ENCODE measurements at places on chromosomes 3 and 15.
A peak's percentile ranks its signal among the peaks of the same experiment; 100 is the strongest.

DNA sequence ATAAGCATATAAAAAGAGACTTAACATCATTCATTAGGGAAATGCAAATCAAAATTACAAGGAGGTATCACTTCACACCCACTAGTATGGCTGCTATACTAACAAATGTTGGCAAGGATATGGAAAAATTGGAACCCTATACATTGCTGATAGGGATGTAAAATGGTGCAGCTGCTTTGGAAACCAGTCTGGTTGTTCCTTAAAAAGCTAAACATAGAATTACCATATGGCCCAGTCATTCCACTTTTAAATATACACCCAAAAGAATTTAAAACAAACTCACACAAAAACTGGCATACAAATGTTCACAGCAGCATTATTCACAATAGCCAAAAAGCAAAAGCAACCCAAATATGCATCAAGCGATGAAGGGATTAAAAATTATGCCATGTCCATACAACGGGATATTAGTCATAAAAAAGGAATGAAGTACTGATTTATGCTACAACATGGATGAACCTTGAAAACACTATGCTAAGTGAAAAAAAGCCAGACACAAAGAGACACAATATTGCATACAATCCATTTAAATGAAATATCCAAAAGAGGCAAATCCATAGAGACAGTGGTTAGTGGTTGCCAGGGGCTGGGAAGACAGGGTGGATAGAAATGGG, 118.3 kb downstream of the OSBPL10 start:
- DNase-seq, result peak; percentile 60

- DNase-seq, result peak; percentile 18
Measured at GRCh38 chr15:89664441-89665350, 9.4 kb upstream of the KIF7 start.

- DNase-seq, result peak; percentile 55
Measured at GRCh38 chr3:197417441-197417840, 119.0 kb upstream of the DLG1 start.

DNA sequence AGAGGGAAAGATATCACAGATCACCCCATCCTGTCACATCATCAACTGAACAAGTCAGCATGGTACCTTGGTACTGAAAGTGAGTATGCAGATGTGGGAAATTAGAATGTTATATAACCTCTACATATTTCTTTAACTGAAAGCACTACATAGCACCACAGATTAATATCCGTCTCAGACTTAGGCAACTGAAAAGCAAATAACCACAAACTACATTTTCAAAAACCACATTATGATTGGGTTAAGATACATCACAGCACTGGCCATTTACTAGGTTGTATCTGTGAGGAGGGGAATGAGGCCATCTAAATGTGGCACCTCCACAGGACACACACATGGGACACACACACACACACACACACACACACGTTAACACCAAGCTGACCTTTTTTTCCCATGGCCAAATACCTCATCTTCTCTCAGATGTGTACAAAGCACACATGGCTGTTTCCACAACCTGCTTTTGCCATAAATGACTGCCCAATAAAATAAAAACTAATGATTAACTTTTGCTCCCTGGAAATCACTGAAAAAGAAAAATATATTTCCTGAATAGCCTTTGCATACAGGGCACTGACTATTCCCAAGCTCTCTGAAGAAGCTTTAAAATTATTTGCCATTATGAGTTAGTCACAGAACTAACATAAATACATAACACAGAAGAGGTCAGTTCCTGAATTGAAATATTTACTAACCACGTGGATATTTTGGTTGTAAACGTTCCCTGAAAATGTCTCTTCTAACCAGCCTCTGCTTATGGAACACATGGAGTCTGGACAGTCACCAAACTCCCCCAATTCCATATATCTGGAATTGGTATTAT, 60.1 kb downstream of the SUMF1 start:
- no peak for DNase-seq

GRCh38 chr15:55106155-55106554, 90.6 kb downstream of the RSL24D1 start:
- no peak for DNase-seq

GRCh38 chr3:114727373-114727772, 419.7 kb downstream of the ZBTB20 start:
- DNase-seq, result no peak

DNA sequence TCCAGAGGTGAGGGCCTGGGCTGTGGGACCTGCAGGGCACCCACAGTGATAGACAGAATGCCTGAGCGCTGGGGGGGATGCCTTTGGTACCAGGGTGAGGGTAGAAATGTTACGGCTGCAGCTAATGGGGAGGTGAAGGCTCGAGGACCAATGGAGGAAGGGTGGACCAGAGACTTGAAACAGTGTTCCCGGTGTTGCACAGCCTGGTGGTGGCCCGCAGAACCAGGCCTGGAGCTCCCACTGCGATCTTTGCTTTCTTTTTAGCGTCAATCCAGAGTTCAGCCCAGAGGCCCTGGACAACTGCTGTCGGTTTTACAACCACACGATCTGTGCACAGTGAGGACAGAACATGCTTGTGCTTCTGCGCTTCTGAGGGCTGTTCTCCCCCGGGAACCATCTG, 36.8 kb upstream of the PDE8A start:
- DNase-seq, result no peak

DNA sequence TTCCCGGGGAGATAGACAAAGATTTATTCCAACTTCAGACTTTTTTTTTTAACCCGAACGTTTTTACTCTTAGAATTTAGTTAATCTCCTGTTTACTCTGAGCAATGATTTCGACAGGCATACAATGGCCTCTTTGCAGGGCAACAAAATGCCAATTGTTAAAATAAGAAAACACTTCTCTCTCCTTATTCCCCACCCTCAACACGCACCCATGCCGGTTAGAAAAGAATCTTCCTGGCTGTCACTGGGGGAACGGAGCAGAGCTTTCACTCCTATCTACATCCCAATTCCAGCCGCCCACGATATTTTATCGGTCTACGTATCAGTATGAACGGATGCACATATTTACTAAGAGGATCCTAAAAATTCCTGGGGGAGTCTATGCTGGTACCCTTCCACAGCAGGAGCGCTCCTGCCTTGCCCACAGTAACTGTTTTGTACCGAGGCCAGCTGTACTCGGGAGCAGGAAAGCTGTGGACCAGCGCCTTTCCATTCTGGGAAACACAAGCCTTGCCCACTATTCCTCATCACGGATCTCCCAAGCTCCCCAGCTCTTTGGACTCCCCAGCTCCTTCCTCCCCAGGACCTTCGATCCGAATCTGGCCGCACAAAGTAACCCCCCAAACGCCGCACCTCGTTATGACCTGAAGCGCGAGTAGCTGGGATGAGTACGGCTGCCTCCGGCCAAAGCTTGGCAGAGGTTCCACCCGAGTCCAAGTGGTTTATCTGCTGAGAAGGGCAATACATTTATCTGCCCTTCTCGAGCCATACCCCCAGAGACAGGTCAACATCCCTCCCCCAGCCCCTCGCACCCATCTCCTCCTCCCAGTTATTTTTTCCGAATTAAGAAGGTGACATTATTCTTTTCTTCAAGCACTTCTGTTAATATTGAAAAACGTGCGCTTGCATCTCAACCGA, 2.2 kb upstream of the FOXB1 start:
- no peak for DNase-seq

GRCh38 chr3:192858849-192859585, 58.6 kb downstream of the MB21D2 start:
- DNase-seq, result no peak

- DNase-seq, result peak; percentile 28
Measured at GRCh38 chr3:114454551-114455251, 160.9 kb downstream of the TIGIT start.

DNA sequence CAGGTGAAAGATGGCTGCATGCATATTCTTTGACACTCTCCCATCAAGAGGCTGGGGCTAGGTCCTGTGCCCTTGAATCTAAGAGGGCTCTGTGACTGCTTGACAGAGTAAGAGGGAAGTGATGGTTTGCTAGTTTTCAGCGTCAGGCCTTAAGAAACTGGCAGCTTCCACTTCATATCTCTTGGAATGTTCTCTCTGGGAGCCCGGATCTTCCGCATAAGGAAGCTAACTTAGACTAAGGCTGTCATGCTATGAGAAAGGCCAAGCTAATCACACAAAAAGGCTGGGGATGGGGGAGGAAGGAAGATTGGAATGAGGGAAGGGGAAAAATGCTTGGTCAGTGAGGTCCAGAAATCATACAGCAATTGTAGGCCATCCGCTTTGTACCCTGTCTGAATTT, 50.0 kb downstream of the MB21D2 start:
- peak; percentile 53 for DNase-seq

GRCh38 chr3:180421721-180422120, 180.2 kb upstream of the TTC14 start:
- DNase-seq, result peak; percentile 53

DNA sequence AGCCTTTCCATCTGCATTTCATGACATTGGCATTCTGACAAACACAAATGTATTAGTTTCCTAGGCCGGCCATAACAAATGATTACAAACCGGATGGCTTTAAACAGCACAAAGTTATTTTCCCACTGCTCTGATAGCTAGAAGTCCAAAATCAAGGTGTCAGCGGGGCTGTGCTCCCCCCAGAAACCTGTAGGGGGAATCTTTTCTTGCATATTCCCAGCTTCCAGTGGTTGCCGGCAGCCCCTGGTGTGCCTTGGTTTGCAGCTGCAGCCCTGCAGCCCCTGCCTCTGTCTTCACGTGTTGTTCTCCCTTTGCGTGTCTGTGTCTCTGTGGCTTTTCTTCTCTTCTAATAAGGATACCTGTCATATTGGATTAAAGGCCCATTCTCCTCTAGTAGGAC, 79.0 kb upstream of the CDV3 start:
- peak; percentile 43 for DNase-seq

DNA sequence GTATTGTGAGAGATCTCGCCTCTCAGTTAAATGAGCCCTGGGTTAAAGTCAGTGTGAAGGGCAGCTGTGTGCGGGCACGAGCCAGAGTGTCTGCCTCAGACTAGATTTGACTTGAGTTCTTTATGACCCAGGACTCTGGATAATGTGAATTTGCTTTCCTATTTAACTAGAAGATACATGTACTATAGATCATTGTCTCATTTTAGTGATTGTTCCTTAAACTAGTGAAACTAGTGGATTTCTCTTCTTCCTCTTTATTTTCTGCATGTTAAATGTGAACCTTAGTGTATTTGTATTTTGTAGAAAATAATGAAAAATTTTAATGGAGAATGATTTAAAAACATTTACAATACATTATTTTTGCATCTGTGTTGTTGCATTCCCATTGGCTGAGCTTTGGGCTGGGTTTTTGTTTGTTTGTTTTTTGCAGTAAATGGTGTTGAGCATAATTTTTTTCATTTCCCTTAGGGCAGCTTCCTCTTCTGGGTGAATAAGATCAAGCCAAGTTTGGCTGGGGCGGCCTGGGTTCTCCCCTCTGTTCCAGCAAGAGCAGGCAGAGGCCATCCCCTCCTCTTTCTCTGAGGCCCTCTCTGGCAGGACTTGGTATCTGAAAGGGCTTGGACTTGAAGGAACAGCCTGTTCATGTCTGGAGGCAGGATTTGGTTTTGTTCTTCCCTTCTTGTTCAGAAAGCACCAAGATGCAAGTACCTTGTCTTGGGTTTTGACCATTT, 15.0 kb downstream of the GCSAM start:
- DNase-seq, result no peak

DNA sequence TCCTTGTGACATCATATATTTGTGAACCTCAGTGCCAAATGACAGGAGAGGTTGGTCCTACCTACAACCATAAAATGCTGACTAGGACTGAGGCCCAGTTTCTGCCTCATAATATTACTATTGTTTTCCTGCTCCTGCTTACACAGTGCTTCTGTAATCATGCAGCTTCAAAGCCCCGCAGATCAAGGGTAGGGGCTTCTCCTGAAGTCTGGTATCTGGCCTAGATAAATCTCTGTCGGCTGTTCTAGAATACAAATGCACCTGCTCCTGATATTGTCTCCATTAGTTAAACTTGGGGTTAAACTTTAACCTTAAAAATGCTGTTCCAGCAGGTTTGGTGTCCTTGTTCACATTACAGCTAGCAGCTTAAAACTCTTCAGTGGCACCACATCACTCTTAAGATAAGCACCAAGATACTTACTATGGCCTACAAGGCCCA, 552.4 kb downstream of the TUSC7 start:
- DNase-seq, result no peak

GRCh38 chr3:112136959-112137693, 4.1 kb upstream of the GCSAM start:
- peak; percentile 63 for DNase-seq

DNA sequence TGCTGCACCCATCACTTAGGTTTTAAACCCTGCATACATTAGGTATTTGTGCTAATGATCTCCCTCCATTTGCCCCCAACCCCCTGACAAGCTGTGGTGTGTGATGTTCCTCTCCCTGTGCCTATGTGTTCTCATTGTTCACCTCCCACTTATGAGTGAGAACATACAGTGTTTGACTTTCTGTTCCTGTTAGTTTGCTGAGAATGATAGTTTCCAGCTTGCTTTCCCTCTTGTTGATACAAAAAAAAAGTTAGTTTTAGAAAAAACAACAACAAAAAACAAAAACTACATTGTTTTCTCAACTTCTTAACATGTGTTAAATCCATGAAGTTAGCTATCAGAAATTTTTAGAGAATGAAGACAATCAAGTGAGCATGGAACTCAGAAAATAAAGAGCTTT, 953.0 kb downstream of the VGLL3 start:
- no peak for DNase-seq

- DNase-seq, result no peak
Measured at GRCh38 chr3:141382571-141382970, 14.3 kb downstream of the ZBTB38 start.

- DNase-seq, result peak; percentile 22
Measured at GRCh38 chr3:26712211-26713026, 89.8 kb downstream of the LRRC3B start.

GRCh38 chr3:101851072-101851770, 1.9 kb downstream of the NFKBIZ start:
- DNase-seq, result no peak

- no peak for DNase-seq
Measured at GRCh38 chr3:31701286-31701685, 168.6 kb downstream of the STT3B start.

GRCh38 chr3:101169516-101169915, 150.9 kb downstream of the IMPG2 start:
- no peak for DNase-seq

GRCh38 chr3:109994853-109995252, 657.5 kb upstream of the DPPA4 start:
- DNase-seq, result no peak
